ENCODE measurements at places on chromosomes 11 and 22.

DNA sequence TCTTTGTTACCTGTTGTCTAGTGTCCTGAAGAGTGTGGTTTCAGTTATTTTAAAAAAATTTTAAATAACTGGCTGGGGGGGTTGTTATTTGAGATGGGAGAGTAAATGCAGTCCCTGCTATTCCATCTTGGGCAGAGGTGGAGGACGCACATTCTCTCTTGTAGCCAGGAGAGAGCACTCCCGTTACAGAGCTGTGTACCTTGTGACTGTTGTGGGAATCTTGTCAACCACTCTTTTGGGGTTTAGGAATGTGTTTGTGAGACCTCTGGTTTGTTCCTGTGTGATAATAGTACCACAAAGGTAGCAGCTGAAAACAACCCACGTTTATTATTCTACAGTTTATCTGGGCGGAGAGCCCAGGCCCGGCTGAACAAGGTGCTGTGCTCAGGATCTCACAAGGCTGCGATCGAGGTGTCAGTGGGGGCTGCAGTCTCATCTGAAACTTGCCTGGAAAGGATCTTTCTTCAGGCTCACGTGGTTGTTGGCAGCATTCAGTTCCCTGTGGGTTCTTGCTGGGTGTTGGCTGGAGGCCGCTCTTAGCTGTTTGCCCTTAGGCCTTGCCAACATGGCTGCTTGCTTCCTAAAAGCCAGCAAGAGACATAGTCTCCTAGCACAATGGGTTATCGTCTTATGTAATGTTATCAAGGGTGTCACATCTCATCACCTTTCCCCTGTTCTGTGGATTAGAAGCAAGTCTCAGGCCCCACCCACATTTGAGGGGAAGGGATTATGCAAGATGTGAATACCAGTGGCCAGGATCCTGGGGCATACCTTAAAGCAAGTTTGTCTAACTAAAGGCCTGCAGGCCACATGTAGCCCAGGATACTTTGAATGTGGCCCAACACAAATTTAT lies 20.6 kb downstream of the IGHMBP2 start:
- DNase-seq, result no peak

- DNase-seq, result no peak
Measured at GRCh38 chr11:98536023-98536422, 484.7 kb upstream of the CNTN5 start.

- no peak for DNase-seq
Measured at GRCh38 chr22:41261541-41262249, 21.0 kb upstream of the CHADL start.

- no peak for DNase-seq
Measured at GRCh38 chr11:110182886-110183285, 89.7 kb downstream of the ZC3H12C start.

DNA sequence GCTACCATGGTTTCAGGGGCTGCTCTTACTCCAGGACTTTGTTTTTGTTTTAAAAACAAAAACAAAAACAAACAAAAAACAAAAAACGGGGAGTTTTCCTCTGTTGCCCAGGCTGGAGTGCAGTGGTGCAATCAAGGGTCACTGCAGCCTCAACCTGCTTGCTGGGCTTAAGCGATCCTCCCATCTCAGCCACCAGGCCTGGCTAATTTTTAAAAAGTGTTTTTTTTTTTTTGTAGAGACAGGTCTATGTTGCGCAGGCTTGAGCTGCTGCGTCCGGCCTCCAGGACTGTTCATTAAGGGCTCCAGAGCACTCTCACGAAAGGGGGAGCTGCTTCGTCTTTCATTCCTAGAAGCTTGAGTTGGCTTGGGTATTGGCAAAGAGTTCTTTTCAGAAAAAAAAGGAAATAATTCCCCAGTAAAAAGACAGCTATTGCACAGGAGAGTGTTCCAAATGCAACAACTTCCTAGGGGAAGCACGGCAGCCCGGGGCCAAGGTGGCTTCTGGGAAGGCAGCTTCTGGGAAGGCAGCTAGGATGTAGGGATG lies 78.5 kb downstream of the NAT10 start:
- no peak for DNase-seq

DNA sequence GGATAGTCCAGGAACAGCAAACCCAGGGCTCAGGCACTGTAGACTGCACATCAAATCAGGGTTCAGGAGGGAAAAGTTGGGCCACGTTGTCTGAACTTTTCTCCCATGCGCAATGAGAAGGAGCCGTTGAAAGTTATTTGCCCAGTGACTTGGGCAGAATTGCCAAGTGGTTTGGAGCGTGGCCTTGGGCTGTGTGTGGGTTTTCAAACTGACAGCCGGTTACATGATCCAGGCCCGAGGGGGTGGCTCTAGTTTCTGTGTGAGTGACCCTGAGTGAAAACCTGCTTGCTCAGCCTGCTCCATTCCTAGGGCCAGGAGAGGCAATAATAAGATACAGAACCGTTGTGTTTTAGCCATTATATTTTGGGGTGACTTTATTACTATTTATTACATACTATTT lies 20.3 kb downstream of the MB start:
- no peak for DNase-seq

DNA sequence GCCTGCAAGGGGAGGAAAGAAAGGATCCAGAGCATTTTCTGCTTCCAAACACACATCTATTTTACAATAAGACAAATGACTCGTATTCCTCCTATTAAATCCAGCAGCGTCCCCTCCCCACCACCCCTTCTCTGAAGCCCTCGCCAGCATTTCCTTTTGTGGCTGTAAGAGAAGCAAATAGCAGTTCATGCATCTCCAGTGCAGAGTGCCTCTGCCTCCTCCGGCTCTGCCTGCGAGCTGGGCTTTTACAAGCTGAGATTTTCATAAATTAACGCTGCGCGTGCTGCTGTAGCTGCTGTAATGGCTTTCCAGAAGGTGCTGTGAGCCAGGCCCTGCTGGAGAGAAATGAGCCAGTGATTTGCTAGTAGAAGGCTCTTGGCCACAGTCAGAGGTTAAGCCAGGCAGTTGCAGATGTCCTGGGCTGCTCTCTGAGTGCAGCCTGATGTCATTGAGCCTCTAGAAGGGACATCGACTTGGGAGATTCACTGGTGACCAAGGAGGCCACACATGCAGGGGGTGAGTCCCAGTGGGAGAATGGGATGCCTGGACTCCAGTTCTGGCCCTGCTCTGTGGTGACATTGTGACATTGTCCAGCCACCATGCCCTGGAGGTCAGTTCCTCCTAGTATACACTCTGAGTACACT lies 134.5 kb upstream of the NAV2 start:
- no peak for DNase-seq

DNA sequence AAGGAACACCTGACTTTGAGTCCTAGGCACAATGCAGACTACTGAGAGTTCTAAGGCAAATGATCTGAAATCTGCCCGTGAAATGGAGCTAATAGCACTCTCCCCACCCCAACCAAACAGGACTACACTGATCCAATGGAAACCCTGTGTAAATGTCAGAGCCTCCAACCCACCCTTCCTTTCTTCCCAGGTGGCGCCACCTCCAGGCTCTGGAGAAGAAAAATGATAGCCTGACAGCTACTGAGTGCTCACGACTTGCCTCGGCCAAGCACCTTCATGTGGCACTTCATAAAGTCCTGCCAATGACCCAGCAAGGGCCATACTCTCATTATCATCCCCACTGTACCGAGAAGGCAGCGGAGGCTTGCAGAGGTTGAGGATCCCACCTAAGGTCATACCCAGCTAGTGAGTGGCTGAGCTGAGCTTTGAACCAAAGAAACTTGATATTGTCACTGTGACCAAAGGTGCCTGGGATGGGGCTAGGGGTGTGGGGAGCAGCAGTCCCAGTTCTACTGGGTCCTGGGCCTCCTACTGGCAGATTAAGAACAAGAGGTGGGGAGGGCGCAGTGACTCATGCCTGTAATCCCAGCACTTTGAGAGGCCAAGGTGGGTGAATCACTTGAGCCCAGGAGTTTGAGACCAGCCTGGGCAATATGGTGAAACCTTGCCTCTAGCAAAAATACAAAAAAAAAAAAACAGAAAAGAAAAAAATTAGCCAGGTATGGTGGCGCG lies 20.5 kb downstream of the TST start:
- DNase-seq, result no peak

DNA sequence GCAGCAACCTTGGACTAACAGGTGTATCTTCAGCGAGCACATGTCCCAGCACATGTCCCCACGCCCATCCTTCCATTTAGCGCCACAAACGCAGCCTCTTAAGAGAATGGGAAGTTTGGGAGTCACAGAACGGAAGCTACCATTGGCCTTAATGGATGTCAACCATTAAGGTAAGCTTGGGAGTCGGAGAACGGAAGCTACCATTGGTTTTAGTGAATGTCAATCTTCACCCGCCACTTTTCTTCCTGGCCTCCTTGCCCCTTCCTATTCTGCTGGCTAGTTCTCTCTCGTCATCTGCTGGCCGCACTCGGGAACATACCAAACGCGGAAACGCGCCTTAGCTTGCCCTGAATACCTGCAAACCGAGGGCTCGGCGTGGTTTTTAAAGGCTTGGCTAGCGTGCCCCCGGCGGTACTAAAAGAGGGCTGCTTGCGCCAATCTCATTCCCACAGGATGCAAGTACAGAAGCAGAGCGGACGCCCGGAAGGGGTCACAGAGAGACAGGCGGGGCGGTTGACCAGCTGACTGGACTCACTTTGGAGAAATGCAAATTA lies 24.3 kb downstream of the GLYATL1 start:
- DNase-seq, result no peak

GRCh38 chr11:15286465-15286864 lies 171.7 kb downstream of the INSC start:
- DNase-seq, result no peak

GRCh38 chr11:34333787-34334186 lies 24.0 kb downstream of the ABTB2 start:
- DNase-seq, result no peak

- no peak for DNase-seq
Measured at GRCh38 chr22:35892192-35892591, 136.4 kb downstream of the RBFOX2 start.

- DNase-seq, result no peak
Measured at GRCh38 chr11:65719871-65720210, 757 bp downstream of the RNASEH2C start.

- no peak for DNase-seq
Measured at GRCh38 chr11:34825315-34825669, 90.9 kb downstream of the APIP start.

DNA sequence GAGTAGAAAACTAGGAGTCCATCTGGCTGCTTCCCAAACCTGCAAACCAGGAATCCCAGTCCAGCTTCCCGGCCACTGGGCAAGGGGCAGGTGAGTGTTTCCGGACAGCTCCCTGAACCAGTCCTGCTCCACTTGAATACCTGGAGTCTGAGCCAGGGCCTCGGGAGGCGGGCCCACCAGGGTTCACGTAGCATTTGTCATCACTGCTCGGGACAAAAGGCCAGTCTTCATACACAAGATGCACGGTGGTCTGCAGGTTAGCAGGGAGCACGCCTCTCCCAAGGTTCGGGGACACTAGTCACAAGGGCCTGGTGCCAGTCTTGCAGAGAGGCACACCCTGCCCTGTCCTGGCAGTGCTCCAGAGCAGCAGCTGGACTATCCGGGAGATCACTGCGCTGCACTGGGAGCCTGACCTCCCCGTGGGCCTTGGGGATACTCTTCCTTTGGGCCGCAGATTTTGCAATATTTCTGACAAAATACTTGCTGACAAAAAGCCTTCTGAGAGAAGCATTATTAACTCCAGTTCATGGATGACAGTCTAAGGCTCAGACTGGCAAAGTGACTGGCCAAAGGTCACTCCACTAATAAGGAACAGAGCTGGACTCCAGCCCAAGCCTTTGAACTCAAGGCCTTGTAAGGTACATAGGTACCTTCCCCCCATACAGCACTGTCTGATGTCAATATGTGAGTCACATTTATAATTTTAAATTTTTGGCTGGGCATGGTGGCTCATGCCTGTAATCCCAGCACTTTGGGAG lies 25.1 kb downstream of the CD6 start:
- no peak for DNase-seq

DNA sequence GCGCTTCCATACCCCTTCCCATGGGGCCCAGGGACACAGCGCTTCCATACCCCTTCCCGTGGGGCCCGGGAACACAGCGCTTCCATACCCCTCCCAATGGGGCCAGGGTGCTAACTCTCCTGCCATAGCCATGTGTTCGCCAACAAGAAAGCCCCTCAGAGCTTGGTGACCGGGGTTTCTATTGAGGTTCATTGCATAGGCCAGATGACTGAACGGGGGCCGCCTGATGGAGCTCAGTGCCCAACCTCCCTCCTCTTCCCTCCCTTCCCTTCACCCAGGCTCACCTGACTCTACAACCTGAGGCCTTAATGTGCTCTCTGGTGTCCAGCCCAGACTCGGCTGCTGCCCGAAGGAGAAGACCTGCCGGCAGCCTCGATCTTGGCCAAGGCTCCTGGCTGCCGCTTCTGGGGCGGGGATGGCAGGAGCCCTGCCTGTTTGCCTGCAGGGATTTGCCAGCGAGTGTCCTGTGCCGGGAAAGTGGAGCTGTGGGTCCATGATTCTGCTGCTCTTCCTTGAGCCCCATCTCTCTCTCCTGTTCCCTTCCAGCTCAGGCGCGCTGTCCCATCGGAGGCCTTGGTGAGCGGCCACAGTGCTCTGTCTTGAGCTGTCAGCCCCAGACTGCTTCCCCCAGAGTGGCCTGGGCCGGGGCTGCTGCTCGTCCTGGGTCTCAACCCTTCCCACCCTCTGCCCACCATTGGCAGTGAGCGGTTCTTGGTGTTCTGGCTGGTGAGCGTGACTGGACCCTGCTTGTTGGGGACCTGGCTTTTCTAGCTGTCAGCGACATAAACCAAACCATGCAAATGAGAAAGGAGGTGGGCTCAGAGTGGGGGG lies 267.0 kb downstream of the TBC1D22A start:
- no peak for DNase-seq

DNA sequence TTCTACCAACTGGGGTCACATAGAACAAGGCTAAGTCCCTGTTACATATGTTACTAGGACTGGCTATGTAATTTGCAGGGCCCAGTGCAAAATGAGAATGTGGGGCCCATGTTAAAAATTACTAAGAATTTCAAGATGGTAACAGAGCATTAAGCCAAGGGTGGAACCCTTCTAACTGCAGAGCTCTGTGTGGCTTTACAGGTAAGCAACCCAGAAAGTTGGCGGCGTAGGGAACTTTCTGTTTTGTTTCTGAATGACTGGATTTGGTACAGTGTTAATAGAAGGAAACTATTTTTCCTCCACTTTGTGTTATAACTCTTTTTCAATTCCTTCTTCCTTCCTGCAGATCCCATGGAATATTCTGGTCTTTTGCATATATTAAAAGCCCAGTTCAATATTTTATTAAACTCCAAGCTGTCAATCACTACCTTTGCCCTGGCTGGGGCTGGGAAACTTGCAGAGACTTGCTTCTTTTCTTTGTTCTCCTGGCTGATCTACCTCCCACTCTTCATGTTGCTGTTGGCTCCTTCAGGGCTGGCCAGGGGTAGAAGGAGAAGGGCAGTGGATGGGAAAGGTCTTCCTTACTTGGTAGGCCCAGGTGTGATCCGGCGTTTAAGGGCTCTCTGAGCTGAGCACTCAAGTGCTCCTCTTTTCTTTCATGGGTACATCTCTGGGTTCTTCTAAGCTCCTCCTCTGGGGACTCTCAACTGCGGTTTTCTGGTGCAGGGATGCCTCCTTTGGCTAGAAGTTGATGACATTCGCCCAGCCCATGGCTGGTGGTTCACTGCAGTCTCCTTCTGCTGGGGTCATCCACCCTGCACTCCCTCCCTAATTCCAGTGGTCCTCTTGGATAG lies 67.7 kb downstream of the SNX19 start:
- DNase-seq, result no peak

GRCh38 chr11:75236062-75236461 lies 4.5 kb upstream of the TPBGL start:
- DNase-seq, result no peak

- no peak for DNase-seq
Measured at GRCh38 chr11:47185305-47186075, 744 bp downstream of the PACSIN3 start.

Measured in T-helper 22 cell (primary cell).